ENCODE measurements at places on chromosomes 7 and 10.

DNA sequence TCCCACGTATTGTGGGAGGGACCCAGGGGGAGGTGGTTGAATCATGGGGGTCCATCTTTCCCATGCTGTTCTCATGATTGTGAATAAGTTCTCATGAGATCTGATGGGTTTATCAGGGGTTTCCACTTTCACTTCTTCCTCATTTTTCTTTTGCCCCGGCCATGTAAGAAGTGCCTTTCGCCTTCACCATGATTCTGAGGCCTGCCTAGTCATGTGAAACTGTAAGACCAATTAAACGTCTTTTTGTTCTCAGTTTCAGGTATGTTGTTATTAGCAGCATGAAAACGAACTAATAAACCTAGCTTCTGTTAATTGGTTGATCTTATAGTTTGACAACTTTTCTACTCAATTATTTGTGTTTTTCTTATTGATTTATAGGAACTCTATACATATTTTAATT, 206.3 kb downstream of the NXPH1 start:
- DNase-seq = no peak

DNA sequence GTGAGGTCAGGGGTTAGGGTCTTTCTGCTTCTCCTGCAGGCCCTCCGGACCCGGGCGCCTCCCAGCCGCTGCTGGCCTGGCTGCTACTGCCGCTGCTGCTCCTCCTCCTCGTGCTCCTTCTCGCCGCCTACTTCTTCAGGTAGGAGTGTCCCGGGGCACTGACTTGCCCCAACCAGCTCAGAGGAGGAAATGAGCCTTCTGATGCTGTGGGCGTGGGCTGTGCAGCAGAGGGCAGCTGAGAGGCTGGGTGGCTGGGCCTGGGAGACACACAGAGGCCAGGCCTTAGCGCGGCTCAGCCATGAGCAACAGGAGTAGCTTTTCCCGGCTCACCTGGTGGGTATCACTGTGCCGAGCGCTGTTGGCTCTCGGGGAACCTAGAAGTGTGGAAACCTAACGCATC, 78.9 kb downstream of the MKI67 start:
- peak; percentile 89 for DNase-seq

DNA sequence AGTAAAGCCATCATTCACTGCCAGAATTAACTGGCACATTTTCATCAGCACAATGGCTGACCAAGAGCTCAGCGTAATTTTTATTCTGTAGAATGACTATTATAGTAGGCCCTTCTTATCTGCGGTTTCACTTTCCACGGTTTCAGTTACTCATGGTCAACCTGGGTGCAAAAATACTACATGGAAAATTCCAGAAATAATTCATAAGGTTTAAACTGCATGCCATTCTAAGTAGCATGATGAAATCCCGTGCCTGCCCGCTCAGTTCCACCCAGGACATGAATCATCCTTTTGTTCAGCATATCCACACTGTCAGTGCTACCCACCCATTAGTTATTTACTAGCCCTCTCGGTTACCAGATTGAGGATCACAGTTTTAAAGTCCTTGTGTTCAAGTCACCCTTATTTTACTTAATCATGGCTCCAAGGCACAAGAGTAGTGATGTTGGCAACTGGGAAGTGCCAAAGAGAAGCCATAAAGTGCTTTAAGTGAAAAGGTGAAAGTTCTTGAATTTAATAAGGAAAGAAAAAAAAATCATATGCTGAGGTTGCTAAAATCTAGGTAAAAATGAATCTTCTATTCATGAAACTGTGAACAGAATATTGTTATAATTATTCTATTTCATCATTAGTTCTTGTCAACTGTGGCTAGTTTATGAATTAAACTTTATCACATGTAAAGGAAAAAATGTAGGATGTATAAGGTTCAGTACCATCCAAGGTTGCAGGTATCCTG, 204.9 kb downstream of the DOCK4 start:
- no peak for DNase-seq

DNA sequence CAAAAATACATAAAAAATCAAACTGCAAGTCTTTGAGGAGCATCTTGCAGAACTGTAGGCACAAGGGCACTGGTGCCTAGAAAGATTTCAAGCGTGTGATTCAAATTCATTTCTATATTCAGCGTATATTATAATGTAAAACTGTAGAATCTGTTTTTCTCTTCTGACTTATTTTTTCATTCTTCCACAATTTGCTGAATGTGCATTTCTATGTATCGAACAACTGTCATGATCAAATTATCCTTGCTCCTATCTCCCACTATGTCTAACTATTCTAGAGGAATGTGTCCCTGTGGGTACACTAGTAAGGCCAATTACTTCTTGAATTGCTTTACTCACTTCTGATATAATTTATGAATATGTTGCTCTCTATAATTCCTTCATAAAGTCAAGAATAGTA, 283.0 kb upstream of the MAGI2 start:
- no peak for DNase-seq

Measured in suprapubic skin (tissue), 4 donors.